ENCODE measurements at places on chromosomes 6 and 20.

DNA sequence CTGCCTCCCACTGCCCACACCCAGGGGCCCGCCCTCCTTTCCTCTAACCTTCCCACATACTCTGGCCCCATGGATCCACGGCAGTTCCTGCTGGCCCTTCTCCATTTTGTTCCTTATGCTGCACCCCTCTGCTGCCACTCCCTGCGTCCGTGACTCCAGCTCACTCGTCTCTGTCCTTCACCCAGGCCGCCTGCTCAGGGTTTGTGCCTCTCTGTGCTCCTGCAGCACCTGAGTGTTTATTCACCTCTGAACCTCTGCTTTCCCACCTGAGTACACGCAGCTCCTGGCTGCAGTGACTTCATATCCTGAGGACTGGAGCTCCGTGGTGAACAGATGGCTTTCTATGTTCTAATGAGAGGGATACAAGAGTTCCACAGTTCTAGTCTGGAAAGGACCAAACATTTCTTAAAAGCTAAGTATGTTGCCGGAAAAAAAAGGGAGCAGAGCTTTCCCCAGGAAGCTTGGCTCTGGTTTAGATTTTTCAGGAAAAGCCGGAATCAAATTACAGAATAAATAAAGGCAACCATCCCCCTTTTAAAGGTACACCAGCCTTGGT lies 1.5 kb upstream of the GNRH2 start:
- no peak for DNase-seq

DNA sequence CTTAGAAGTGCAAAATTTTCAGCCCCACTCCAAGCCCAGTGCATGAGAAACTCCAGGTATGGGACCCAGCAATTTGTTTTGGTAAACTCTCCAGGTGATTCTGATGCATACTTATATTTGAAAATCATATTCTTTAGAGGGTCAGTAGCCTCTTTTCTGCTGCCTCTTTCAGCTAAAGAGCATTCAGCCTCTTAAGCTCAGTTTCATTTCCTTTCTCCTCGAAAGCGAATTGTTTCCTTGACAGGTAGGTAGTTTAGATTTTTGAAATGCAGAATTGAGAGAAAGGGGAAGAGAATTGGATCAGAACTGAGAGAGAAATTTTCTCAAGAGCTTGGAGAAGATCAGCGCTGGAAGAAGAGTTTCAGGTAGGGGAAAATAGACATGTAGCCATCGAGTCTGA lies 995.8 kb upstream of the FLRT3 start:
- no peak for DNase-seq

- DNase-seq, result no peak
These were observed 409.5 kb downstream of the ADGRB3 start for GRCh38 chr6:69044534-69044933.

- DNase-seq, result no peak
These were observed 28.7 kb downstream of the SAYSD1 start for GRCh38 chr6:39086294-39086693.

DNA sequence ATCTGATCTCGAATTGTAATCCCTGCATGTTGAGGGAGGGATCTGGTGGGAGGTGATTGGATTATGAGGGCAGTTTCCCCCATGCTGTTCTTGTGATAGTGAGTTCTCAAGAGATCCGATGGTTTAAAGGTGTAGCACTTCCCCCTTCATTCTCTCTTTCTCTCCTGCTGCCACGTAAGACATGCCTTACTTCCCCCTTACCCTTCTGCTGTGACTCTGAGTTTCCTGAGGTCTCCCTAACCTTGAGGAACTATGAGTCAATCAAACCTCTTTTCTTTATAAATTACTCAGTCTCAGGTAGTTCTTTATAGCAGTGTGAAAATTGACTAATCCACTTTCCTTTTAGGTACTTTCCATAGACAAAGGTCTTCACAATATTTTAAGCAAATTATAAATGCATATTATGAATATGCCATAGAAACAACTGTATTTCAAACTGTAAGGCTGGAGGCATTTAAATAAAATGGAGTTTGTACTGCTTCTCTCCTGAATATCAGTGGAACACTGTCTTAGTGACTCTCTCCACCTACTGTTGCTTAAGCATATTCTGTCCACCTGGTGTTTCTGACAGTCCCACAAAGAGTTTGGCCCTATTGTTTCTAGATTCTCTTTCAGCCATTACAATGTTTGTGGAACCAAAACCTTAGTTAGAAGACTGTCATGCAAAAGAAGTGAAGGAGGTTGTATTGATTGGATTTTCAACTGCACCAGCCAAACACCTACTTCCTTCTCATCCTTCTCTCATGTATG lies 24.3 kb upstream of the IL17A start:
- no peak for DNase-seq

DNA sequence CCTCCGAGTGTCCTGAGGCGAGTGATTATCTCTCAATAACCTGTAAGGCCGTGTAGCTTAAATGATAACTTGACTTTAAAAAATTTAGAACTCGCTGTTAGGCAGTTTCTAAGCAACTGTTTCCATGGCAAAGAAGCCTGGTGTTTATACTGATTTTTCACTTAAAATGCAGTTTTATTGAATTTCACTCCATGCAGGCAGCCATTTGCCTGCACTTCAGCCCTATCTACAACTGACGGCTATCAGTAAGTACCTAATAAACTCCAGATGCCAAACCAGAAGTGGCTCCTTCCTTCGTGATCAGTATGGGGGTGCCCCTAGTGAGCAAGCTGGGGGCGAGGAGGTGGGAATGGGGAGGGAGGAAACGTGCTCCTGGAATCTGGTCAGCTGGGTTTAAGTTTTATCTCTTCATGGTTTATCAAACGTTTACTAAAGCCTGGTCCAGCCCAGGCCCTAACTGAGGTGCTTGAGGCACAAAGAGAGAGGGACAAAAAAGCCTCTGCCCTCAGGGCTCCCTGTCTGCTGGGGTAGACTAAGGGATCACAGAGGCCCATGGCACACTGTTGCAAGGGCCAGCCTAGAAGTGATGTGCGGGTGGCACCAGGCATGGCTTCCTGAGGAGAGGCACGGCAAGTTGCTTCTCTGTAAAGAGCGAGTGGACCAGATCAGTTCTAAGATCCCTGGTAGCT lies 45.5 kb downstream of the TTI1 start:
- no peak for DNase-seq

DNA sequence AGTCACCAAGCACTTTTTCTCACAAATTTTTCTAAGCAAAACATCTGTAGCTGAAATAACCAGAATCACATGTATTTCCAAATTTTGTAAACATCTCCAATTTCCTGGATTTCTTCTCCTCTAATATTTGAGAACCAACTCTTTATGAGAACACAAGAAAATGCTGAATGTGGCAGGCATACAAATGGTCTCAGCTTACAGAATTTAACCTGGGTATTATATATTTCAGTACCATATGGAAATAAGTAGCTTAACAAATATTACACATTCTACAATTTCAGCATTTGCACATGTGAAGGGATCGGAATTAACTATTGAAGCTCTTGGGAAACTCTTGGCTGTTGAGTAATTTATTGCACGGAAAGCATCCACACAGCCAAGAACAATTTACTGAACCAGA lies 92.5 kb downstream of the TBXT start:
- DNase-seq, result no peak

DNA sequence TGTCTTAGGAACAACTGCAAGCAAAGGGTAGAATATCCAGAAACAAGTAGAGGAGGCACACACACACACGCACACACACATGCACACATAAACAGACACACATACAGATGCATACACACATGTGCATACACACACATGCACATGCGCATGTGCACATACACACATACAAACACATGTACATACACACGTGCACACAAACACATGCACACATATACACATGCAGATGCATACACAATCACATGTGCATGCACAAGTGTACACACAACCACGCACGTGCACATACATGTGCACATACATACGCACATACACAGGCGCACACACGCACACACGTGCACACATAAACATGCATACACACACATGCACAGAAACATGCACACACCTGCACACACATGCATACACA lies 206.5 kb upstream of the OPRM1 start:
- DNase-seq, result no peak

- DNase-seq, result no peak
These were observed 34.7 kb downstream of the FOXQ1 start for GRCh38 chr6:1346558-1347091.

GRCh38 chr6:349491-349921 lies 42.0 kb upstream of the IRF4 start:
- no peak for DNase-seq

GRCh38 chr20:12821249-12821648 lies 187.5 kb upstream of the SPTLC3 start:
- DNase-seq, result no peak

DNA sequence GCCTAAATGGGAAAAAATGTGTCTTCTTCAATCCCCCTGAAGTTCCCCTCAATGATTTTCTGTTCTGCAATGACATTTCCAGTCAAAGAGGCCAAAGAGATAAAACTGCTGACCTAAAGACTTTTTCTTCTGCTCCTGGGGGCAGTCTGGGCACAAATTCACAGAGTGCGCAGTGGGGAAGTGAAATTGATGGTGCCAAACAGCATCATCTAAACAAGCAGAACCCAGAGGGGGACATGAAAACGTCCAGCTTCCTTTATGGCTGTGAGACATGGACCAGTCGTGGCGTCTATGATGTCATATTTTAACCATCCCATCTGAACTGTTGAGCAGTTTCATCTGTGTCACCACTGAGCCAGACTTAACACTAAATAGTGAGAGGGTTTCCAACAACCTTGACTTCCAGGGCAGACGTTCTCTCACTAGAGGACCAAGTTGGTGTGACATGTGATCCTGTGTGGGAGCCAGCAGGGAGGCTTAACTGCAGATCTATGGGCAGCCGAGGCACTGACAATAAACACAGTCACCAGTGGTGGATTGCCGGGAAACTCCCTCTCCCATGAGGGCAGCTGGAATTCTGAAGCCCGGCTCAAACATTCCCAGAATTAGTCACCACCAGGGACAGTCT lies 12.4 kb downstream of the SCML4 start:
- no peak for DNase-seq

GRCh38 chr20:57391439-57392301 lies 474 bp downstream of the RBM38 start:
- DNase-seq, result peak; percentile 63

GRCh38 chr20:38842558-38842981 lies 37.1 kb downstream of the PPP1R16B start:
- no peak for DNase-seq

DNA sequence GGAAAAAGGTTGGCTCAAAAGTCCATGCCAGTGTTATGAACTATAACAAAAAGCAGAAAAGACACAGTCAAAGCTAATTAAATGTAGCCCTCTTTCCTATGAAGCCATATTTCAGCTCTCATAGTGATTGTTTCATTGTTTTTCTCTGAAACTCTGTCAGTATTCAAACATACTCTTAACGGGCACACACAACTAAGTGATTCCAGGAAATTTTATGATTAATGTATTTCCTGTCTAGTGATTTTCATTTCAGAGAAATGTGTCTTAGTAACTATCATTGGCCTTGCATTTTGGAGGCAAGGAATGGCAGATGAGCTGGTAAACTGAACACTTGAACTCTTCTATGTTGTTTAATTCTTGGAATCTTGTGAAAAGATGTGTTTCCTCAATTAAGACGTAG lies 68.0 kb downstream of the CLVS2 start:
- no peak for DNase-seq

GRCh38 chr6:14010275-14010674 lies 85.5 kb downstream of the RNF182 start:
- DNase-seq, result no peak

- no peak for DNase-seq
These were observed 58.3 kb upstream of the TSHZ2 start for GRCh38 chr20:52913650-52914387.

GRCh38 chr6:32375739-32376529 lies 4.2 kb upstream of the TSBP1 start:
- no peak for DNase-seq

DNA sequence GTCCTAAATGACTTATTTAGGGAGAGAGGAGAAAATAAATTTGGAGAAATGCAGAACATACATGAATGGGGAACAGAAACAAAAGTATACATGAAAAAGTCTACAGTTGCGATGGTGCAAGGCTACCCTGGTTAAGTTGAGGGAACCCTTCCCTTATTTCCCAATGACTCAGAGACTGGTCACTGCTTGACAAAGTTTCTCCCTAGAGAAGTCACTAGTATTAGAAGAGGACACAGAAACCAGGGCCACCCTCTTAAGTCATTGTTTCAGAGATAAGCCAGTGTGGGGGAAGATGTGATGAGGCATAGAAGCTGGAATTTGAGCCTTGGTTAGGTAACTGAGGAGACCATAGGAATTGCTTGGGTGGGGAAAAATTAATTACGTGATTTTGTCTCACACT lies 24.4 kb upstream of the EDN1 start:
- DNase-seq, result no peak

- no peak for DNase-seq
These were observed 37.2 kb upstream of the STXBP5 start for GRCh38 chr6:147166992-147167391.

- no peak for DNase-seq
These were observed 2.7 kb downstream of the HIVEP2 start for GRCh38 chr6:142942238-142942637.

DNA sequence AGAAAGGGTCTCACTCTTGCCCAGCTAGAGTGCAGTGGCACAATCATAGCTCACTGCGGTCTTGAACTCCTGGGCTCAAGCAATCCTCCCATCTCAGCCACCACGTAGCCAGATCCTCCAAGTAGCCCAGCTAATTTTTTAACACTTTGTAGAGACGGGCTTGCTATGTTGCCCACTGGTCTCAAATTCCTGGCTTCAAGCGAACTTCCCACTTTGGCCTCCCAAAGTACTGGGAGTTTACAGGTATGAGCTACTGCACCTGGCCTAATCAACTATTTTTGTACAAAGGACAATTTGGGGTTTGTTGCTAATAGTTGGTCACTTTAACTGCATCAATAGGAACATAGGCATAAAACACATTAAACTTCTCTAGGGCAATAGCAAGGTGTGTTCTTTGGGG lies 29.9 kb upstream of the SYNCRIP start:
- DNase-seq, result no peak

- no peak for DNase-seq
These were observed 18.3 kb upstream of the CITED2 start for GRCh38 chr6:139392794-139393193.

- no peak for DNase-seq
These were observed 37.7 kb upstream of the ADGRF5 start for GRCh38 chr6:46959419-46959818.

GRCh38 chr6:149711711-149712110 lies 6.2 kb downstream of the LATS1 start:
- no peak for DNase-seq

DNA sequence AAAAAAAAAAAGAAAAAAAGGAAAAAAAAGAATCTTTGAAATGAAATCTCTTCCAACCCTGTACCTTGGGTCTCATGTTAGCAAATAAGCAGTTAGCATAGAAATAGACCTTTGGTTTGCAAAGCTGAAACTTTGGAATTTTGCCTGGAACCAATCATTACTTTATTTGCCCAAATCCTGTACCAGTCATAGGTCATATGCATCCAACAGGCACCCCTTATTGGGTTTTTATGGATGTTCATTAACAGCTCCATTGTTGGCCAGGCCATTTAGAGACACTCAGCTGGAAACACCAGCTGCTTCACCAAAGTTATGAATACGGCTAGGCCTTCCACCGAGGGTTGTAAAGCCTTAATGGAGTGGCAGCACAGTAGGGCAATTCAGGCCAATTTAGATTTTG lies 53.0 kb downstream of the ALDH8A1 start:
- DNase-seq, result no peak
